Stimulated activated CD4-positive, alpha-beta T cell treated with anti-CD3 and anti-CD28 coated beads, Interleukin-4, amount 100 ng/mL, for 4 hours (primary cell): ENCODE measurements at places on chromosomes 11 and 22.

GRCh38 chr11:33942954-33943353, 51.1 kb upstream of the LMO2 start:
- DNase-seq: no peak

- no peak for DNase-seq
Measured at GRCh38 chr11:97354026-97354425, 964.2 kb downstream of the JRKL start.

- DNase-seq: peak; percentile 30
Measured at GRCh38 chr11:849104-849824, 6.6 kb downstream of the TSPAN4 start.

- no peak for DNase-seq
Measured at GRCh38 chr11:62984451-62984991, at the start of gene SLC22A6. Gene SLC22A6, minus strand, starts transcription at chr11:62984967. Its CDS starts 277 bp downstream, at chr11:62984690.

DNA sequence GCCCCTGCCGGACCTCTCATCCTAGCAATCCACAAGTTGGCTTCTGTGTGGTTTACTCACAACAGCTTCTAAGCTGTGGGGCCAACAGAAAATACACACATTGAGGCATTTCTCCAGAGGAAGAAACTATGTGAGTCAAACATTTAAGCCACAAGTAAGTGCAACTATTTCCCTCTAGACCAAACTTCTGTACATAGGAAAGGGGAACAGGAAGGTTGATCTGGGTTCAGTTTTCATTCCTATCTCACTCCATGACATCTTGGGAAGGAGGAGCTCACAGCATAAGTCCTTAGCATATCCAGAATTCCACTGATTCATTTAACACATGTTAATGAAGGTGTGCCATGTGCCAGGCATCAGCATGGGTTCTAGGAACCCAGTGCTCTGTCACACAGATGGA, 72.8 kb upstream of the PICALM start:
- DNase-seq: no peak

GRCh38 chr11:452203-452744, 2.2 kb downstream of the PTDSS2 start:
- DNase-seq: no peak

DNA sequence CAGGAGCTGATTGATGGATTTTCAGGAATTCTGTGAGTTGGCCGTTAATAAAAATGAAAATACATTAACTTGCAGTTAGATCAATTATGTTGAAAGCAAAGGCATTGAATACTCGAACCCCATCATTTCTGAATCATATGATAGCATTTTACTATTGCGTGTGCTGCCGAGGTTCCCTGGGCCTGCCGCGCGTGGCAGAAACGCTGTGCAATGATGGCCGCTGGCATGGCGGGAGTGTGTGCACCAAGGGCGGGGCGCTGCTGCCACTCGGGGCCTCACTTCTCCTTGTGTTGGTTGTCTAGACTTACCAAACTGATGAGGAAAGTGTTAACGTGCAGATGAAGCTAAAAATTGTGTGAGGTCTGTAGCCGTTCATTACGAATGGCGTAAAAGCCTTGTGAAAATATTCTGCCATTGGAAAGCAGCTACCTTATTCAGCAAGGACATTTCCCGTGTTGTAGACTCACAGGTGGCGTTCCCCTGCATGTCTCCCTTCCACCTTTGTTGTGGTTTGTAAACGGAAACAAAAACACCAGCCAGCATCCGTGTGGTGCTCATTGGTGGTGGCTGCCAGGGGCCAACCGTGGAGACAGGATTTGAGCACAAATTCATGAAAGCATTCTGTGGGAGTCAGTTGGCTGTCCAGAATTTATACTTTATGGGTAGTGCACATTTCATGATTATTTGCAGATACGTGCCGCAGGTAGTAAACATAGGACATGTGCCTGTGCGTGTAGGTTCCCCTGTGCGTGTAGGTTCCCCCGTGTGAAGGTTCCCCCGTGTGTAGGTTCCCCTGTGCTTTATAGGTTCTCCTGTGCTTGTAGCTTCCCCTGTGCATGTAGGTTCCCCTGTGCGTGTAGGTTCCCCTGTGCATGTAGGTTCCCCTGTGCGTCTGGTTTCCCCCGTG, 5.9 kb upstream of the GRAMD4 start:
- DNase-seq: peak; percentile 63

GRCh38 chr22:26394777-26395176, 34.3 kb upstream of the ASPHD2 start:
- no peak for DNase-seq
